ENCODE measurements at places on chromosomes 16 and 17. TPM values are rescaled to one million over a fixed set of nuclear protein-coding genes. Genes with fewer than 3 reads are reported as not detected.

Gene TERB1
- 0.20 TPM for total RNA-seq

Gene RUSF1
- total RNA-seq = 44.7 TPM

Gene CDYL2
- 37.6 TPM for total RNA-seq

Gene KRTAP1-4
- total RNA-seq = not detected

Gene GCGR
- total RNA-seq = not detected

Gene WNT9B
- not detected for total RNA-seq

Gene MAPT
- 0.69 TPM for total RNA-seq

Gene TMC7
- total RNA-seq = not detected

GRCh38 chr16:1088295-1089170 lies 7.5 kb downstream of the C1QTNF8 start:
- no peaks in the 10 kb centered on the region for H3K4me1 ChIP-seq
- H3K27me3 ChIP-seq = no peaks in the 10 kb centered on the region
- H3K36me3 ChIP-seq = no peaks in the 10 kb centered on the region
- no peak for DNase-seq

DNA sequence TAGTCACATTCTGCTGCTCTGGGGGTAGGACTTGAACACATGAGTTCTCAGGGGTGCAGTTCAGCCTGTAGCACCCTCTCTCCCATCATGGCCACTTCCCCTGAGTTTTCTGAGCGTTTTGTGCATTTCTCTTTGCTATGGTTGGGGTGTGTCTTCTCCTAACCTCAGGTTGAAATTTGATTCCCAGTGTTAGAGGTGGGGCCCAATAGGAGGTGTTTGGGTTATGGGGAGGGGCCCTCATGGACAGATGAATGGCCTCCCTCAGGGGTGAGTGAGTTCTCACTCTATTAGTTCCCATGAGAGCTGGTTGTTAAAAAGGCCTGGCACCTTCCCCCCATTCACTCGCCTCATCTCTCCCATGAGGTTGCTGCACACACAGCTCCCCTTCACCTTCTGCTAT lies 101.1 kb downstream of the FOXL1 start:
- H3K36me3 ChIP-seq = no peaks in the 10 kb centered on the region
- H3K4me1 ChIP-seq = no peaks in the 10 kb centered on the region
- no peak overlapping the region for H3K27ac ChIP-seq
- no peak overlapping the region for H3K4me3 ChIP-seq

DNA sequence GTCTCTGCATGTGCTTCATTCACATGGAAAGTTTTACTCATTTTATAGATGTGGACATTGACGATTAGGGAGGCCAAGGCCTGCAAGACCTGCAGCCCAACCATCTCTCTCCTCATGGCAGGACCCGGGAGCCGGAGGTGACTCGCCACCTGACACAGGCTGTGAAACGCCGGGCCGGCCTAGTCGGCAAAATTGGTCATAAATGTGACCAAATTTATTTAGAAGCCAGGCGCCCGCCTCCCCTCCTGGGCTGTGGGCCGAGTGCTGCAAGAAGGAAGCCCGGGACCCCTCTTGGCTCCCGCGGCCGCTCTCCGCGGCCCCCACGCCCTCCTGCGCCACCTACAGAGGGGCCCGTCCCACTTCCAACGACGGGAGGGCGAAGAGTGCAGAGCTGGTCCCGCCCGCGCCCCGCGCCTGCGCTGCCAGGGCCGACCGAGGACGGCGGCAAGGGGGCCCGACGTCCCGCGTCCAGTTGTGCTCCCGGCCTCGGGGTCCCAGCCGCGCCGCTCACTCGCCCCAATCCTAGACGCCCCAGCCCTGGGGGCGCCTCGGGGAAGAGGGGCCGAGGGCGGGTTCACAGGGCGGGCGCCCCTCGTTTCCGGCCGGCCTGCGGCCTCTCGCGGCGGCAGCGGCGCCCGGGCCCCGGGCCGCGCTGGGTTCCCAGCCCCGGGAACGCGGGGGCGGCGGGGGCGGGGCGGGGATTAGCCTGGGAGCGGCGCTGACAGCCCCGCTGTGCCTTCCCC lies 47.5 kb downstream of the WNT3 start:
- H3K4me1 ChIP-seq = peaks cover 33% of the 10 kb centered on the region
- H3K27ac ChIP-seq = no peak overlapping the region
- DNase-seq = no peak
- no peak overlapping the region for H3K4me3 ChIP-seq

DNA sequence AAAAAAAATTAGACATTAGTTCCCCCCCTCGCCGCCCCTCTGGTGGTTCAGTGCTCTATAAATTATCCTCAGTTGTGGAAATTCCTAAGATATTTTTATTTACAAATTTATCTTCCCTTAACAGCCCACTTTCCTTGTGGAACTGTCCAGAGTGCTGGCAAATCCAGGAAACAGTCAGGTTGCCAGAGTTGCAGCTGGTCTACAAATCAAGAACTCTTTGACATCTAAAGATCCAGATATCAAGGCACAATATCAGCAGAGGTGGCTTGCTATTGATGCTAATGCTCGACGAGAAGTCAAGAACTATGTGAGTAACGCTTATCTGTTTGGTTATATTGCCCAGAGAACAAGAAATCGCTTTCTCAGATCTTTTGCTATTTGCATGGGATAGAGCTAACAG lies 2.9 kb downstream of the KPNB1 start:
- no peak for DNase-seq
- H3K4me1 ChIP-seq = peaks cover 53% of the 10 kb centered on the region
- peaks cover 51% of the 10 kb centered on the region for H3K36me3 ChIP-seq
- H3K27me3 ChIP-seq = no peaks in the 10 kb centered on the region
- H3K4me3 ChIP-seq = no peak overlapping the region

DNA sequence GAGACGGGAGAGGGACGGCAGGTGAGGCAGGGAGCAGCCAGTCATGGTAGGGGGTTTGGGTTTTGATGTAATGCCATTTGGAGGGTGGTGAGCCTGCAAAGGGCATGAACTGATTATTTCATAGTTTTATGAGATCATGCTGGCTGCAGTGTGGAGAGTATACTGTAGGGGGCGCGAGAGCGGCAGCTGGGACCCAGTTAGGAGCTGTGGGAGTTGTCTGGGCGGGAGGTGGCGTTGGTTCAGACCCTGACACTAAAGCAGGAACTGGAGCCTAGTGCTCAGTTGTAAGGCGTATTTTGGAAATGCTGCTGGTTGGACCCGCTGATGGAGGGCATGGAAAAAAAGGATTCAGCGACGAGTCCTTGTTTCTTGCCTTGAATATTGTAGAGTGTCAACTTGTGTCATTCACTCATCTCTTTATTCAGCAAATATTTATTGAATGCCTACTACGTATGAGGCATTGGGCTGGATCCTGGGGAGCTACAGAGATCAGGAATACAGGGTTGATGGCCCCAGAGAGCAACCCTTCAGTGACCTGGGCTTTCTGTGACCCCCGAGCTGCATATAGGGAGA lies 23.7 kb upstream of the KDM8 start:
- H3K4me3 ChIP-seq = no peak overlapping the region
- peaks cover 10% of the 10 kb centered on the region for H3K4me1 ChIP-seq
- H3K36me3 ChIP-seq = no peaks in the 10 kb centered on the region
- H3K27ac ChIP-seq = peak overlapping the region; percentile 10
- no peaks in the 10 kb centered on the region for H3K27me3 ChIP-seq
- peak; percentile 79 for DNase-seq

DNA sequence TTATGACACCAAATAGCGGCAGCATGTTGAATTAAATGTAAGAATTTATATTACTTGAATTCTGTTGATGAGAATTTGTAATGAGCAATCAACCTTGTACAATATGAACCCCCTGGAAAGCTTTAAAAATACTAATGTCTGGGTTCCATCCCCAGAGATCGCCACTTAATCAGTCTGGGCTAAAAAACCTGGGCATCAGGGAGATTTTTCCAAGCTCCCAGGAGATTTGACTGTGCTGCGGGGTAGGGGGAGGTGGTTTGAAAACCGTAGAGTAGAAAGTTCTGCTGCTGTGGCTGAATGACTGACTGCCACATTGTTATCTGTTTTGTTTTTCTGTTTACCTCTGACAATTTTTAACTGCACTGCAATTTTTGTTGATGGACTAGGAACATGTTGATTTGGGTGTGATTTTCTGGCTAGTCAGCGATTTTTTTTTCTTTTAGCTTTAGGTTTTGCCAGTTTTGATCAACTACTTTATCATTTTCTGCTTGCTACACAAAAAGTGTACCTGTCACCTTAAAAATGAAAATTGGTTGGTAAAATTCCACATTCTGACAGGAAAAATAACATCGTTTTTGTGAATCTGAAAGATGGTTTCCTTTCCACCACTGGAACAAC lies 79.3 kb downstream of the PCTP start:
- no peak overlapping the region for H3K27ac ChIP-seq
- no peaks in the 10 kb centered on the region for H3K36me3 ChIP-seq

DNA sequence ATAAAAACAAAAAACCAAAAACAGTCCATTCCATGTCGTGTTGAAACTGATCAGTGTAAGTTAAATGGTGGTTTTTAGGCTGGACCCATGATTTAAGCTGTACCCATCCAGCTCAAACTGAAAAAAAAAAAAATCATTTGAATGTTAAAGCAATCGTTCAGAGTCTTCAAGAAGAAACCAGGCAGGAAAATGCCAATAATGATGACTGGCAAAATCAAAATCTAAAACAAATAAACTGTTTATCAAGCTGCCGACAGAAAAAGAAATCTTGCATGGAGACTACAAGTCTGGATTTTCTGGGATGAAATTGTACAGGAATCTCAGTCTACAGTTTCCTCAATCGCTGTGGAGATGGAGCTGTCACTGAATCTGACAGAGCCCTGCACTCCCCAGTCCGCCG lies 40.7 kb downstream of the SOST start:
- H3K4me1 ChIP-seq = peaks cover 13% of the 10 kb centered on the region
- peaks cover 15% of the 10 kb centered on the region for H3K27me3 ChIP-seq
- H3K36me3 ChIP-seq = no peaks in the 10 kb centered on the region
- no peak for DNase-seq

DNA sequence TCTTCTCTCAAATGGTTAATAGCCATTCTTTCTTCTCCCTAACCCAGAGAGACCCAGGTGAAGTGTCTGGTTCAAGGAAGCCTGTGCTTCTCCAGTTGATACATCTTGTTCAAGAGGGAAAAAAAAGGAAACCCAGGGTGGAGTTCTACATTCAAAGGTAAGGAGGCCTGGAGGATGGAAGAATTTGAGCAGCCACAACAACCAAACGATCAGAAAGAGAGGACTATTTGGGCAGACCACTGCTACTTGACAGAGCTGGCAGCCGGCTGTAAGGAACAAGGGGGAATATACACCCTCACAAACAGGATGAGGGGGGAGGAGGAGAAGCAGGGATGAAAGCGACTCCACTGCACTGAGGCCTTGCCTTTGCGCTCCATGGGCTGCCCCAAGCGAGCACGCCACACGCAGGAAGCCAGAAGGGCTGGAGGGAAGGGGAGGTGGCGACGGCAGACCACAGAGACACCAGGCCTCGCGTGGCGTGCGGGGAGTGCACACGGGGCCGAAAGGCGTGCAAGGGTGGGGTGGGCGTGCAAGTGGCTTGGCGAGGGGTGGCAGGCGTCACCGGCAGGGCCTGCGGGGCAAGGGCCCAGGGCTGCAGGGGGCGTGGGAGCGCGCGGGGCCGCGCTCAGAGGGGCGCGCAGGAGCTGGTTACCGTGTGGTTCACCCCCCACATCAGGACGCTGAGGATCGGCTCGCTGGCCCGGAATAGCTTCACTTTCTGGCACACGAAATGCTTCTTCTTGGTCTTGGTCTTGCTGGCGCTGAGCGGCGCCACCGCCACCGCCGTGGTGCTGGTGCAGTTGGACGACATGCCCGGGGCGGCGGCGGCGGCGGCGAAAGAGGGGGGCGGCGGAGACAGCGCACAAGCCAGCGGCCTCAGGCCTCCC lies 499 bp downstream of the PIP4K2B start:
- H3K4me1 ChIP-seq = peaks cover 25% of the 10 kb centered on the region
- peak overlapping the region; percentile 87 for H3K27ac ChIP-seq
- H3K36me3 ChIP-seq = peaks cover 25% of the 10 kb centered on the region

DNA sequence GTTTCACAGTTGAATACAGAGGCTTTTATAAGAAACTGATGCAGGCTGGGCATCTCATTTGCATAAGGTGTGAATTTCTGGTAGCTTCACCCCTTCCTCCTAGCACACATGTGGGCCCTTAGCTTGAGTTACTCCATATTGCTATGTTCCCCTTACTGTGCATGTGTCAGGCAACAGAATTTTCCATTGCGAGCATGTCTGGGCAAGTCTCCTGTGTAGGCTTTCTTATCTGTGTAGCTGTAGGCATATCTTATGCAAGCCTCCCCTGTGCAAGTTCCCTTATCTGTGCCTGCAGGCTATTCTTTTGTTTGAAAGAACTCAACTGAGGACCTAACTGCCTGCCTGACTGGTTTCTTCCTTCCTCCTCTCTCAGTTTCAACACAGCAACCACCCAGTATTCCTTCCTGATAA lies 597.4 kb upstream of the CDH5 start:
- H3K27me3 ChIP-seq = no peaks in the 10 kb centered on the region
- no peak for DNase-seq
- no peak overlapping the region for H3K4me3 ChIP-seq
- no peak overlapping the region for H3K27ac ChIP-seq

- no peaks in the 10 kb centered on the region for H3K27me3 ChIP-seq
- H3K36me3 ChIP-seq = peaks cover 18% of the 10 kb centered on the region
- no peaks in the 10 kb centered on the region for H3K4me1 ChIP-seq
- no peak overlapping the region for H3K27ac ChIP-seq
- H3K4me3 ChIP-seq = no peak overlapping the region
Observed at GRCh38 chr16:68902003-68902968, 59.0 kb downstream of the TANGO6 start.

GRCh38 chr17:72358465-72358864 lies 237.6 kb downstream of the SOX9 start:
- no peak overlapping the region for H3K4me3 ChIP-seq
- no peaks in the 10 kb centered on the region for H3K4me1 ChIP-seq
- DNase-seq = no peak
- H3K27ac ChIP-seq = no peak overlapping the region
- no peaks in the 10 kb centered on the region for H3K27me3 ChIP-seq
- no peaks in the 10 kb centered on the region for H3K36me3 ChIP-seq

DNA sequence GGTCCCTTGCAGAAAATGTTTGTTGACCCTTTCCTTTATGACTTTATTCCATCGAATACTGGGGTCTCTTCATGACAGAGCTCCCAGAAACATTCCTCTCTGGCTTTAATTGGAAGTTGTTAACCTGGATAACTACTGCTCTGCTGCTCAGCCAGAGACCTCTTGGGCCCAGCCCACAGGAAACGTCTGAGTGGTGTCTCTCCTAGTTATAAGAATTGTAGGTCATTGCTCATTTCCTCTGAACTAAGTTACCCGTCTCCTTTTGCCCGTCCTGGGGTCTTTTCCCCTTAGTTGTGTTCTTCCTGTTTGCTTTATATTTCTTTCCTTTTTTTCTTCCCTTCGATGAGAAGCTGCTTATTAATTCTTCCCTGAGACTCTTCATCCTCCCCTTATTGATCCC lies 9.0 kb downstream of the MAP2K6 start:
- H3K27ac ChIP-seq = no peak overlapping the region
- no peak for DNase-seq
- no peaks in the 10 kb centered on the region for H3K27me3 ChIP-seq
- peaks cover 5% of the 10 kb centered on the region for H3K4me1 ChIP-seq
- no peak overlapping the region for H3K4me3 ChIP-seq
- no peaks in the 10 kb centered on the region for H3K36me3 ChIP-seq
